ENCODE measurements at places on chromosomes 1 and 21.

GRCh38 chr1:238487931-238488330, 597.2 kb upstream of the ZP4 start:
- no peak for DNase-seq

DNA sequence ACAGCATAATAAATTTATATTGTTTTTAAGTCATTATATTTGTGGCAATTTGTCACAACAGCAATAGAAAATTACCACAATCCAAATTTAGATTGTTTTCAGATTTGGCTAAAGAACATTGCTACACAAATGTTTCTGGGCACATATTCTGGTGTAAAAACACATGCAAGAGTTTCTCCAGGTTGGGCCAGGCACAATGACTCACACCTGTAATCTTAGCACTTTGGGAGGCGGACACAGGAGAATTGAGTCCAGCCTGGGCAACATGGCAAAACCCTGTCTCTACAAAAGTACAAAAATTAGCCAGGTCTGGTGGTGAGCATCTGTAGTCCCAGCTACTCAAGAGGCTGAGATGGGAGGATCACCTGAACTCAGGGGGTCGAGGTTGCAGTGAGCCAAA, 8.4 kb downstream of the ERO1B start:
- no peak for DNase-seq

GRCh38 chr1:236639686-236640085, 35.4 kb upstream of the HEATR1 start:
- DNase-seq, result no peak

DNA sequence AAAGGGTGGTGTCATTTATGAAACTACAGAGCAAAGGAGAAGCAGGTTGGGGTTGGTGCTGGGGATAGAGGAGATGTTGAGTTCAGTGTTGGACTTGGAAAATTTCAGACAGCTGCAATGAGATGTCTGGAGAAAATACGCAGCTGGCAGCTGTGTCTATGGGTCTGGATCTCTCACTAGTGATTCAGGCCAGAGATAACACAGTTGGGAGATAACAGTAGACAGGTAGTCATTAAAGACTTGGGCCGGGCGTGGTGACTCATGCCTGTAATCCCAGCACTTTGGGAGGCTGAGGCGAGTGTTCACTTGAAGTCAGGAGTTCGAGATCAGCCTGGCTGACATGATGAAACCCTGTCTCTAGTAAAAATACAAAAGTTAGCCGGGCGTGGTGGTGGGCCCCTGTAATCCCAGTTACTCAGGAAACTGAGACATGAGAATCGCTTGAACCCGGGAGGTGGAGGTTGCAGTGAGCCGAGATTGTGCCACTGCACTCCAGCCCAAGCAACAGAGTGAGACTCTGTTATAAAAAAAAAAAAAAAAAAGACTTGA, 2.5 kb upstream of the TFAP2E start:
- DNase-seq, result no peak

DNA sequence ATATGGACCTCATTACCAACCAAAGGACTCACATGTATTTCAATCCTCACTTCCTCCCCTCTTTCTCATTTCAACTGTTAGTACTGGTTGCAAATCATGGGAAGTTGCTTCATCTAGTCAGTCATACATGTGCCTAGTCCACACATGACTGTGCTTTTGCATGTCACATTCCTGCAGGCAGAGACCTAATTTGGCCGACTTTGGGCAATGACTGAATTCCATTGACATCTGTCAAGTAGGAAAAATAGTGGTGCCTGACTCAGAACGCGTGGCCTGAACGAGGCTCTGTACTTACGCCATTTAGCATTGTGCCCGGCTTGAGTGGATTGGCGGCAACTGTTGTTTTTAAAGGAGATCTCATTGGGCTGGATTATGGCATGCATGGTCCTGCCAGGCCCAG, 18.0 kb downstream of the PTPRU start:
- no peak for DNase-seq

- no peak for DNase-seq
Measured at GRCh38 chr1:6512245-6512907, 20.9 kb upstream of the PLEKHG5 start.

DNA sequence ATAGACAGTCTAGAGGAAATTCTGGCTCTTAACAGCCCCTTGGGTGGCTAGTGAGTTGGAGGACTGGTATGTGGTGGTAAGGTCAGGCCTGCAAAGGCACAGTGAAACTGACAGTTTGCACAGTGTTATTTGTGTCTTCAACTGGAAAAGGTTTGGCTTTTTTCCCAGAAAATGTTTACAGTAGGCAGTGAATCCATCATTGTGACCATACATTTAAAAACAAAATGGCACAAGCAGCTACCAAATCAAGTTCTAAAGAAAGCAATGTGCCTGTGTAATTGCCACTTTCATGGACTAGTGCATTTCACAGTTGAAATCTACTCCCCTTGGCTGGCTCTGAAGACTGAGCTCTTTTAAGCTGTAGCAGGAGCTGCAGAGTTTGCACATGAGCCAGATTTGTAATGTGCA, 24.8 kb downstream of the ATPAF1 start:
- no peak for DNase-seq

DNA sequence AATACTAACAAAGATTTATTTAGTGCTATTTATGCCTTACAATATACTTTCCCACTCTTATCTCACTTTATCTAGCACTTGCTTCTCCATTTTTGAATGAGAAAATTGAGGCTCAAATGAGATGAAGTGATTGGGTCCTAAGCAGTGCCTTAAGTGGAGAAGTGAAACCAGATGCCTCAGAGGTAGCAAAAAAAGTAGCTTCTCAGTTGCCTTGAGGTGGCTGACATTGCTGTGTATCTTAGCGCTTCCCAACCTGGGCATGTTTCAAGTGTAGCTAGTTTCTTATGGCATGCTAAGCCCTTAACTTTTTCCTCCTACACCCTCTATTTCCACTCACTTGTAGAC, 390.4 kb downstream of the OMA1 start:
- no peak for DNase-seq

DNA sequence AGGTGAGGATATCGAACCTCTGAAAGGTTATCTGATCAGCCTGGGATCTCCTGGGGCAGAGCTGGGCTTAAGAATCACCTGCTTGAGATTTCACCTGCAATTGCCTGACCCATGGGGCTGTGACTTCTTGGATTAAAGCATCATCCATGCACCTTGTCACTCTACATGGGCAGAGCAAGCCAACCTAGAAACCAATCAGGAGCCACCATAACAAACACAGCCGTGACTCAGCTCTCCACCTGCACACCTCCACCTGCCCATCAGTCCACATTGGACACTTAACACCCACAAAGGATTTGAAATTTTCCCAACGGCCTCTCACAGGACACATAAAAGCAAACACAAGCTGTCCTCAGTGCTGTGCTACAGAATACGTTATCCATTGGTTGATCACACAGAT, 35.1 kb upstream of the ETS2 start:
- DNase-seq, result no peak

DNA sequence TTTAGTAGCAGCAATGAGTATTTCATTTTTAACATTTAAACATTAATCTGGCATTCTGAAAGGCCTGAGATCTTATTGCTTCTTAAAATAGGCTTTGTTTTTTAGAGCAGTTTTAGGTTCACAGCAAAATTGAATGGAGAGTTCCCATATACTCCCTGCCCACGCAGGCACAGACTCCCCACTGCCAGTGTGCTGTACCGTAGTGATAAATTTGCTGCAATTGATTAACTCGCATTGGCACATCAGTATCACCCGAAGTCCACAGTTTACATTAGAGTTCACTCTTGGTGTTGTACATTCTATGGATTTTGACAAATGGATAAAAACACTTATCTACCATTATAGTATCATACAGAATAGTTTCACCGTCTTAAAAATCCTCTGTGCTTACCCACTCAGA, 71.8 kb upstream of the ERRFI1 start:
- no peak for DNase-seq

DNA sequence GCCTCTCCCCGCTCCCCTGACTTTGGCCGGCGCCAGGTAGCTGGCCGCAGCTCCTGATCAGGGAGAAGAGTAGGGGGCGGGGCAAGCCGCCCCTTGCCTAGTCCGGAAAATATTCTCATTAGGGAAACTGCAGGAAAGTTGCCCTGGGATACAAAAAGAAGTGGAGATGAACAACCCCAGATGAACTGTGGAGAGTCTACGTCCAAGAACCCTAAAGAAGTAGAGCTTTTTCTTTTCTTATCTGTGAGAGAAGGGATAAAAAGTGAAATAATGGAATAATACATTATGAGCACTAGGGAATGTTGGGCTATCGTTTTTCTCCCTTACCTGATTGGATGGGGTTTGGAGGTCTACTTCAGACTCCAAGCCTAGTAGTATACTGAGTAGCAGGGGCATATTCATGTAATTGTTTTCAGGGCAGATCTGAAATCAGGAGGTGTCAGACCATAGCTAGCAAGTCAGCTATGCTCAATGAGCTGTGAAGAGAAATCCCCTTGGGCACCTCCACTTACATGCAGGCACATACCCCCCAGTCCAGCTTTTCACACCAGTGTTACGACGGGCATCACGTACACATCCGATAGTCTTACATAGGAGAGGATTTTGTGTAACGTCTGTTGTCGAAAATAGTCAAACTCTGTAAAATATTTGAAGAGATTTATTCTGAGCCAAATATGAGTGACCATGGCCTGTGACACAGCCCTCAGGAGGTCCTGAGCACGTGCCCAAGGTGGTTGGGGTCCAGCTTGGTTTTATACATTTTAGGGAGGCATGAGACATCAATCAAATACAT, 1.7 kb upstream of the DUSP10 start:
- DNase-seq, result no peak

- peak; percentile 13 for DNase-seq
Measured at GRCh38 chr1:37755290-37755689, 9.6 kb downstream of the EPHA10 start.

DNA sequence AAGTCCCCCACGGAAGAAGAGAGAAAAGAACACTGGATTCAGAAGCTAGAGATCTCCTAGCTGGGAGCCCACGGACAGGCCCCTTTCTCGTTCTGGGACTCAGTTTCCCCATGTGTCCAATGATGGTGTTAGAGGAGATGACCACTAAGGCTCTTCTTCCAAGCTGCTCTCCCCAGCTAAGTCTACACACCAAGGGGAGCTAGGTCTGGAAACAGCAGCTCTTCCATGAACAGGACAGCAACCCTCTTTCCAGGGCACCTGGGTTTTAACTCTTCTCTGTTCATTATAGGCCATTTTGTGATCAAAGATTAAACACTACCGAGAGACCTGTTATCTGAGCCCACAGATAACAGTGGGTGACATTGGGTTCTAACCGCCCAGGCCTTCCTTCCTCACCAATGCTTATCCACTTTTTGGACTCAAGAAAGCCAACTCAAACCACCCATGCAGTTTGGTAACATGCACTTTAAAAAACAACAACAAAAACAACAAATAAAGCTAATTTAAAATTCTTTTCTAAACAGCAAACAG, 85.9 kb downstream of the MRPL37 start:
- DNase-seq, result no peak

- DNase-seq, result no peak
Measured at GRCh38 chr1:232137066-232137465, 492.9 kb downstream of the SIPA1L2 start.

DNA sequence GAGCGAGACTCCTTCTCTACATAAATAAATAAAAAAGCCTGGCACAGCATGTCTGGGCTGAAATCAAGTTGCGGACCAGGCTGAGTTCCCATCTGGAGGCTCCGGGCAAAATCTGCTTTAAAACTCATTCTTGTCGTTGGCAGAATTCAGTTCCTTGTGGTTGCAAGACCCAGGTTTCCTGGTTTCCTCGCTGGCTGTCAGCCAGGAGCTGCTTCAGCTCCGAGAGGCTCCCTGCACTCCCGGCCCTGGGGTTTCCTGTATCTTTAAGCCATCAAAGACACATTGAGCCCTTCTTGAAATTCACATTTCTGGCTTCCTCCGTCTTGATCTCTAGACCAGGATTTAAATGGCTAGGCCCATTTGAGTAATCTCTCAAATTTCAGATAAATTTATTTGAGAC, 20.6 kb upstream of the SCCPDH start:
- no peak for DNase-seq

GRCh38 chr21:31459457-31459856, 115.4 kb upstream of the TIAM1 start:
- no peak for DNase-seq

- no peak for DNase-seq
Measured at GRCh38 chr1:158819461-158820443, 11.4 kb upstream of the MNDA start.

DNA sequence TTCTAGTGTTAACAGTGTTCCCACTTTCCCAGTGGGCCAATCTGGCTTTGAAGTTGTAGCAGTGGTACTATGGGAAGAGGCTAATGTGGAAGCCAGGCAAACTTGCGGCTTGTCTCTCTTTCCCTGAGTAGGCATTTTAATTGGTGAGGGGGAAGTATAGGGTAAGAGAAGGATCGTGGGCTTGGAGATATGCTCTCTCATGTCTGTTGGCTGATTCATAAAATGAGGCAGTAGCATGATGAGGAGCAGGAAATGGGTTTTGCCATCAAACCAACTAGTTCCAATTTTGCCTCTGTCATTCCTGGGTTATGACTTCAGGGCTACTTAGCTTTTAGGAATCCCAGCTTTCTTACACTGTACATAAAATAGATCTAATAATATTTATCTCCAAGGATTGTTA, 12.1 kb downstream of the C8A start:
- no peak for DNase-seq

- no peak for DNase-seq
Measured at GRCh38 chr1:232590744-232591082, 39.2 kb downstream of the SIPA1L2 start.

- DNase-seq, result no peak
Measured at GRCh38 chr1:151371370-151372057, 991 bp downstream of the SELENBP1 start.

Data from NK-92 treated with Interleukin-12 subunit alpha and Interleukin-12 subunit beta, amount 100 ng/mL, for 24 hours (cell line).